ENCODE measurements at places on chromosomes 7 and 10.

DNA sequence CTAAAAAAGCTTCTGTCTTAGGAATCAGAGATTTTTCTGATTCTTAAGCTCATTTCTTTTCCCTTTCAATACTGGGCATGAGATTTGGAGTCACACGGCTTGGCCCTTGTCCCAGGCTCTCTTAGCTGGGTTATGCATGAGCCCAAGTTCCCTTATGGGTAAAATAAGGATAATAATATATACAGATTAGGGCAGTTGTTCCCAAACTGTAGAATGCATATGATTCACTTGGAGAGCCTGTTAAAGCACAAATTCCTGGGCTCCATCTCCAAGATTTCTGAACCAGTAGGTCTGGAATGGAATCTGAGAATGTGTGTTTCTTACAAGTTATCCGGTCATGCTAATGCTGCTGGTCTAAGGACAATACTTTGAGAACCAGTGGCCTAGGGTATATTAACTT, 154.0 kb downstream of the REEP3 start:
- no peak for DNase-seq

DNA sequence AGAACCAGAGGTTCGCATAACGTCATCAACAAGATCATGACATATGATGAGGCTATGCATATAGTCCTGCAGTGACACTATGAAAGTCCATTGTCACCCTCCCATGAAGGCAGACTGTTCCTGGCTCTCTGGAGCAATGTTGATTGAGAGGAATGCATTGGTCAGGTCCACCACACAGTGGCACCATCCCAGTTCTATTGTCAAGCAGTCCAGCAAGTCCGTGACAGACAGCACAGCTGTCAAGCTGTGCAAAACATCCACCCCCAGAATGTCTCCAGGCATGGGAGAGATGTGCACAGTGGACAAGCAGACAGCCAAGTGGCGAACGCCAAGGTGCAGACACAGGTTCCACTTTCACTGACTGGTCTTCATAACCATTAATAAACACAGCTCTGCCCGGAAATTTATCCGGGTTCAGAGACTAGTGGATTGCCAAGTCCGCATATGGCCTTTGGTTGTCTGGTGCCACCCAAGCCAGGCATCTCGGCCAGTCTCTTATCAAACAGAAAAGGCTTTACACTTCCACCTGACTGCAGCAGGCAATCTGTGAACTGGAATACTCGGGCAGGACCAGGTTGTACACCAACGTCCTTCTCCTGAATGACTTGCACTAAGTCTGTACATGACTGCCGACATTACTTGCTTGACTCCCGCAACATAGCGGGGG, 7.2 kb downstream of the RNF133 start:
- DNase-seq, result no peak

- DNase-seq, result peak; percentile 59
These were observed 3.2 kb upstream of the LAT2 start for GRCh38 chr7:74206589-74207120.

DNA sequence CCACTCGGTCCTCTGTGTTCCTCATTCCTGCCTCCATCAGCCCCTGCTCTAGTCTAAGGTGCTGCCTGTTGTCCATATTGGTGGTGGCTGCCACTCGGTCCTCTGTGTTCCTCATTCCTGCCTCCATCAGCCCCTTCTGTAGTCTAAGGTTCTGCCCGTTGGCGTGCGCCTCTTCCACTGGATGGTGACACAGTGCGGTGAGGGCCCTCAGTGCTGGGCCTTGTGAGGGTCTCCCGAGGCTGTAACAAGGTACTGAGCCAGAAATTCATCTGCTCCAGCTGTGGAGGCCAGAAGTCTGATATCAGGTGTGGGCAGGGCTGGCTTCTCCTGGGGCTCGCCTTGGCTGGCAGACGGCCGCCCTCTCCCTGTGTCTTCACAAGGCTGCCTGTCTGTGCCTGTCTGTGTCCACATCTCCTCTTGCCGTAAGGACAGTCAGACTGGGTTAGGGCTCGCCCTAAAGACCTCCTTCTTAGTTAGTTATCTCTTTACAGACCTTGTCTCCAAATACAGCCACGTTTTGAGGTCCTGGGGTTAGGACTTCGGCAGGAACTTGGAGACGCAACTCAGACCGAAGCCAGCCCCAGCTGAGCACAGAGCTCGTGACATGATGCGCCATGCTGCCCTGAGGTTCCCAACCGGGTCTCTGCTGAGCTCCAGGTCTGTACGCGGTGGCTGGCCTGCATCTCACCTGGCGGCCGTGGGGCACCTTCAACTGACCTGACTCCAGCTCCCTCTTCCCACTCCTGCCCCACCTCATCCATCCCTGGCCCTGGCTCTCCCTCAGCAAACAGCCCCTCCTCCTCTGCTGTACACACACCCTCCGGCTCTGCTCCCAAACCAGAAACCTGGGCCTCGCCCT, 181.4 kb upstream of the SHH start:
- DNase-seq, result no peak

DNA sequence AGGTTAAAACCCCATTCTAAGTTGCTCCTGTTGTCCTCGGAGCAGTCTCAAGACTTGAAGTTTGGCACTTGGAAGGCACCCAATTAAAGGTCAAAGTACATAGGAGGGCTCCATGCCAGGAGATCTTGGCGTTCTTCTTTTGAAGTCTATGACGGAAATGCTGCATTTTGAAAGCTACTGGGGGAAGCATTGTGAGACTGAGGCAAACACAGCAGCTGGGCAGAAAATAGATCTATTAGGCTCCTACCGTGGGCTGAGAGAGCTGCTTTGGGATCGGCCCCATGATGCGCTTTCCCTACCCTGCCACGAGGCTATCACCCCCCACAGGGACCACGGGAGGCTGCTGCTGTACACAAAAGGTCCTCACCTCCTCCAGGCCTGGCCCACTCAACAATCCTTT, 20.0 kb downstream of the KIAA1549 start:
- no peak for DNase-seq

- no peak for DNase-seq
These were observed 284.9 kb upstream of the SEMA3D start for GRCh38 chr7:85471740-85472139.

DNA sequence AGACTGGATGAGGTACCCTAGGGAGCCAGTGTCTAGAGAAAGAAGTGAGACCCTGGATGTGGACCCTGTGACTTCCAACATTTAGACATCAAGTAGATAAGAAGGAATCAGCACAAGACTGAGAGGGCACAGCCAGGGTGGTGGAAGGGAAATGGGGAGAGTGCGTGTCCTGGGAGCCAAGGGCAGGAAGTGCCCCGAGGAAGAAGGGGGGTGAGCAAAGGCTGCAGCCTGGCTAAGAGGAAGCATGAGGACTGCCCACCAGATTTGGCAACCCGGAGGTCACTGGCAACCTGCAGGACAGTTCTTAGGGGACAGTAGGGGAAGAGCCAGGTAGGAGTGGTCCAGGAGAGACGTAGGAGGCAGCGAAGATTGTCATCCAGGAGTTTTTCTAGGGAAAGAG, 14.8 kb downstream of the COL13A1 start:
- DNase-seq, result no peak

- no peak for DNase-seq
These were observed 313.3 kb downstream of the TYW1 start for GRCh38 chr7:67309764-67310549.

GRCh38 chr7:14761510-14762296, 140.8 kb downstream of the DGKB start:
- DNase-seq, result peak; percentile 92

- DNase-seq, result no peak
These were observed 95.3 kb downstream of the HOXA1 start for GRCh38 chr7:27000496-27000895.

DNA sequence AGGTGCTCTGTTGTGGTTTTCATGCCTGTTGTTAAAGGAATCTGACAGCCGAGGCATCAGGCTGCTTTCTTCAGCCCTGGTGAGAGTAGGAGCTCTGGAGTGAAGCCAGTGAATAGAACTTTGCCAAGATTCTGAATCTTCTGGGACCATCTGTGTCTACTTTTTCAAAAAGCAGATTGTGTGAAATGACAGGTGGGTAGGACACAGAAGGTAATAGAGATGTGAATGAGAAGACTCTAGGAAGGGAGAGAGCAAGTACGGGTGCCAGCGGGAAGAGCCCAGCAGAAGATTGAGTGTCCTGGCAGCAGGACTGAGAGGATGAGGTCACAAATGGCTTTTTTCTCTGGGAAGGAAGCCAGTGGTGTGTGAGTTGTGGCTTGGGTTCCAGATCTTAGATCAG, 429.2 kb downstream of the SDK1 start:
- DNase-seq, result no peak

DNA sequence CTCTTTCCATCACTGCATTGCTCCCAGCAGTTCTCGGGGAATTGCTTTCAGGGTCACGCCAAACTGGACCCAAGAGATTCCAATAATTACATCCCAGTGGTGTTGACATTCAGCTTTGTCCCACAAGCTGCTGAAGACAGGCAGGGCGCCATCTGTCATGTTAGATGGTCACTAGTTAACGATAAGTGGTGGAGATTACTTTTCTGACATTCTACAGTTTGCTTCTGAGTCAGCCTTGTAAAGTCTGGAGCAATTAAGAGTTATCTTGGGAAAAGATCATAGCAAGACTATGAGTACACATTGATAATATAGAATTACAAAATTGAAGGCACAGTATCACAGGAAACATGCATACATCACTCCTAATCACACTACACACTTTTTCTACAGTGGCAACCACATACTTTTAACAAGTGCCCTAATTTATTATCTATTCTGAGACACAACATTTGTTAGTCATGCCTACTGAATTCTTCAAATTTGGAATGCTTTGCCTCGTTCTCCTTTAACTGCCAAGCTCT, 41.9 kb downstream of the SEMA3C start:
- DNase-seq, result no peak

GRCh38 chr7:151456276-151456675, 16.3 kb upstream of the CRYGN start:
- no peak for DNase-seq
